ENCODE measurements at places on chromosomes 3 and 15. TPM values are rescaled to one million over a fixed set of nuclear protein-coding genes. Genes with fewer than 3 reads are reported as not detected.

DNA sequence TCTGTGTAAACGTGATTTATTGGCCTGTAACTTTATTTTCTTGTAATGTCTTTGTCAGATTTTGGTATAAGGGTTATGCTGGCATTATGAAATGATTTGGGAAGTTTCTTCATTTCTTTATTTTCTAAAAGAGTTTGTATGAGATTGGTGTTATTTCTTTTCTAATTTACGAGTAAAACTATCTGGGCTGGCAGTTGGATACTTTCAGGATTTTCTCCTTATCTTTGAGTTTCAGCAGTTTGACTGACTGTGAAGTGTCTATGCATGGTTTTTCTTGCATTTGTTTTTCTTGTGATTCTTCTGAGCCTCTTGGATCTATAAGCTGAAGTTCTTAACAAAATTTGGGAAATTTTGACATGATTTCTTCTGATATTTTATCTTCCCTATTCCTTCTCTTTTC, 18.1 kb downstream of the ADGRG7 start:
- no peak for DNase-seq

SLC6A11 gene
- total RNA-seq = not detected

DENND4A gene
- total RNA-seq = 24.4 TPM

- DNase-seq = no peak
Measured at GRCh38 chr3:110341047-110341446, 730.6 kb upstream of the NECTIN3 start.

GRCh38 chr15:89112341-89112971, 24.2 kb downstream of the ABHD2 start:
- peak; percentile 47 for DNase-seq

GRCh38 chr3:53881691-53882593, at the start of gene ACTR8:
ACTR8 (minus strand) TSS chr3:53882152; CDS start chr3:53882101, 51 bp downstream.
- DNase-seq = peak; percentile 73

DNA sequence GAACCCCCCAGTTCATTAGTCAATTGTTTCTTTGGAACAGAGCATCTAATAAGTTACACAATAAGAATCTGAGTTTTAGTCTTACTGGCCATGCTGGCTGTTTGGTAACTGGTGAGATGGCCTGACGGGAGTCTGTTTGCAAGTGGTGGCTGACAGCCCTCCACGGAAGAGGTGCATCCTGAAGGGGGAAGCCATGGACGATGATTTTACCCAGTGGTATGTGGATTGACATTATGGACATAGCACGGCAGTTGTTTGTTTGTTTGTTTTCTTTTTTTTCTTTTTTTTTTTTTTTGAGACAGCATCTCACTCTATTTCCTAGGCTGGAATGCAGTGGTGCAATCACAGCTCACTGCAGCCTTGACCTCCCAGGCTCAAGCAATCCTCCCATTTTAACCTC, 156.0 kb downstream of the RPLP1 start:
- DNase-seq = no peak

DNA sequence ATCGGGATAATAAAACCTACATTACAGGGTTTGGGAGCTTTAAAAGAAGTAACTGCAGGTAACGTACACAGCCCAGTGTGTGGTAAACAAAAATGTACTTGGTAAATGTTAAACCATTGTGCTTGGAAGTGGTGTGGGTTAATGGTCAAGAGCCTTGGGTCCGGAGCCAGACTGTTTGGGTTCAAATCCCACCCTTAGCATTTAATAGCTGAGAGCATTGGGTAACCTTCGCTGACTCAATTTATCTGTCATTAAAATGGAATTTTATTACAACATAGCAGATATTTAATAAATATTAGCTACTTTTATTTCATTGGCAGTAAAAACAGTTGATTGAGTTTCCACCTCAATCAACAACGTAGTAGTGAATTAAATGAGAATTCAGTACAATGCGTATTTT, 1.5 kb downstream of the FSTL1 start:
- no peak for DNase-seq

GRCh38 chr3:9552252-9552999, 1.2 kb downstream of the LHFPL4 start:
- DNase-seq = no peak

LRRC31 gene
- 0.42 TPM for total RNA-seq

DNA sequence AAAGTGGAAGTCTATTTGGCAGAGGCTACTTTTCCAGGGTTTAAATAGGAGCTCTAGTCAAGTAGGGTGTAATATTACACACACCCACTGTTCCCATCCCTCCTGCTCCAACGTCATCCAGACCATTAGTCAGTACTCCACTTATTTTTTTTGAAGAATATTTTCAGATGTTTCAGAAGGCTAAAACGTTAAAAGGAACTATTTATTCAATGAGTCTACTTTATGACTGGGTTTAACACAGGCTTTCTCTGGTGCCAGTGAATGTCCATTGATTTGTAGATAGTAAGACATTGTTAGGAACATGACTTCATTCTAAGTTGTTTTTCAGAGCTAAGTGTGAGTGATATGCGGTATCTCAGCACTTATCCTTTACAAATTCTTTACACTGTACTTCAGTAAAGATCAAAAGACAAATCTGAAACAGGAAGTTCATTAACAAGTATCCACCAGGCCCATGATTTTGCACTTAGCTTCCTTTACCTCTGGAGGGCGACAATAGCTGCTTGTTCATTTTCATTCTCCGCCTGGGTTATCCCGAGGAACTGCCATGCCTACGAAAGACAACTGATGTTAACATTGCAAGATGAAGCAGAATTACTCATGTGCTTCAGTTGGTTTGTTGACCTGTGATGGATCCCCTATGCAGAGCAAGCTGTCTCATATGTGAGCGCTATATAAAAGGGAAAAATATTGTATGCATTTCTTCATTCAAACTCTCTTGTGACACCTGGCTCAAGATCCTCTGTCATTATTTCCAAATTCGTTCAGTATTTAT, 158.7 kb downstream of the USP13 start:
- DNase-seq = no peak

SLC24A5 gene
- total RNA-seq = not detected

C3orf22 gene
- total RNA-seq = not detected

GRCh38 chr3:183244981-183245476, 8.0 kb upstream of the B3GNT5 start:
- no peak for DNase-seq

DNA sequence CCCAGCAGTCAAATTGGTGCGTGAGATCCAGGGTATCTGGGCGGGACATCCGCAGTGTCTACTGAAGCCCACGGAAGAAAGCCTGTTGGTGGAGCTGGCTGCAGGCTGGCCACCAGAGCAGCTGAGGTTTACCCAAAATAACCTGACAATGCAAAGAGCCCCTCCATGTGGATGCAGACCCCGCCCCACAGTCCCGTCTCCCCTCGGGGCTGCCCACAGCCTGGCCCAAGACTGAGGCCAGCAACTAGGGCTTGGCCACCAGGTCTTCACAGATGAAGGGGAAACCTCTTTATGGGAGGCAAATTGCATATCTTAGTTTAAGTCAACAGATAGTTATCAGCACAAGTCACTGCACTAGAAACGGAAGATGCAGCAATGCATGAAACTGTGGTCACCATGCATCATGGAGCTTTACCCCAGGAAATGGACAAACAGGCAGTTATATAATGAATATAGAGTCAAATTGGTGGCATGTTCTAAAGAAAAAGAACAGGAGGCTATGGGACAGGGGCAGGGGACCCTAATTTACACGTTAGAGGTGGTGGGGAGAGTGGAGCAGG, 86.3 kb downstream of the ARNT2 start:
- no peak for DNase-seq

CD200 gene
- 0.27 TPM for total RNA-seq

GRM7 gene
- total RNA-seq = not detected

GRCh38 chr3:196662033-196662432, 22.5 kb downstream of the NRROS start:
- DNase-seq = no peak

BCL2A1 gene
- total RNA-seq = not detected

DNA sequence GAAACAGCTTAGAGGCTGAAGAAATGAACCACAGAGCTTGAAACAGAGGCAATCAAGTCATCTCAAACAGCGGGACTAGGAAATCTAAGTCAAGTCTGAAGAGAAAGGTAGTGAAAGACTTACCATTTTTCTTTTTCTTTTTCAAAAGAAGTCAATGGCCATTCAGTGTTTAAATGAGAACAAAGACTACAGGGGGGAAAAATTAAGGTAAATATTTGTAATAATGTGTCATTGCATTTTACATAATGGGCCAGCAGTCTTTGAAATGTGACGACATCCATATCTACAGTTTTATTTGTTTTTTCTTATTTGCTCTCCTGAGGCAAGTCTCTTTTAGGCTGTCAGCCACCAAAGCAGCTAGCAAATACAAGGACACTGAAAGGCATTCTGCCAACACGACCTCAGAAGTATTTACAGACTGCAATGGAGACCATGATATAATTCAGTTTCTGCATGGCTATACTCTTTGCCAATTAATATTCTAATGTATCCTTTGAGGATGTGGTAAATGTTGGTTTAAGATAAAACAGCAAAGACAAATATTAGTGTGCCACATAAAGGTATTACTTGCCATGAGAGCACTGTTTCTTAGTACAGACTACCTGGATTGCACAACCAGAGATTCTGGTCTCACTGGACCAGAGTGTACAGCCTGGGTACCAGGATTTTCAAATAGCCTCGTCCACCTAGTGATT, 307.0 kb upstream of the THBS1 start:
- no peak for DNase-seq

HYAL1 gene
- total RNA-seq = 3.6 TPM

DNA sequence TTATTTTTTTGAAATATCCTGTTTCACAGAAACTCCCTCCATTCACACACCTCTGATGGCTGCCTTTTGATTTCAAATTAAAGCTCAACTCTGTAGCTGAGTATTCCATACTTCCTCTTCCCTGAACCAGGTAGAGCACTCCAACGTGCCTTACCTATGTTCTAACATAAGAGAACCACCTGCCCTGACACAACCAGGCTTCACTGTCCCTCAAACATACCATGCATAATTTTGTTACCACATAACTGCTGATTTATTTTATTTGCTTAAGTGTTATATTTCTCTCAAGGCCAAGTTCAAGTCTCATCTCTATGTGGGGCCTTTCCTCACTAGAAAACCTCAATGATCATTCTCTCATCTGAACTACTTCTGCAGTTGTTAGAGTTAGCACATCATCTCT, 209.7 kb downstream of the P3H2 start:
- DNase-seq = no peak

- DNase-seq = no peak
Measured at GRCh38 chr3:46706771-46707582, 5.8 kb downstream of the TMIE start.

DNA sequence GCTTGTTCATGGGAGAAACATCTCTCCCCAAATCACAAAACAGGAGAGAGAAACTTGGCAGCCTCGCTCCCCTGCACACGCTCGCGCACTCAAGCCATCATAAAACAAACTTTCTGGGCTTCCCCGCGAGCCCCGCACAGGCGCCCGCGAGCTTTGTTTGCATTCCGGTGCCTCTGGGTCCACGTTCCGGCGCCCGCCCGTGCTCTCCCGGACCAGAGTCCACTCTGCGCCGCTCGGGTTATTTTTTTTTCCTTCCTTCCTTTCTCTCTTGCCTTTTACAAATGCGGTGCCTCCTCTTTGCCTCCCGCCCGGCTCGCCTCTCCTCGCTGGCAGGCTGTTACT, 363 bp downstream of the MAGI1 start:
- DNase-seq = no peak

GRCh38 chr3:129231331-129232119, 17.9 kb upstream of the COPG1 start:
- DNase-seq = no peak

- no peak for DNase-seq
Measured at GRCh38 chr3:131807822-131808221, 227.0 kb downstream of the CPNE4 start.

DNA sequence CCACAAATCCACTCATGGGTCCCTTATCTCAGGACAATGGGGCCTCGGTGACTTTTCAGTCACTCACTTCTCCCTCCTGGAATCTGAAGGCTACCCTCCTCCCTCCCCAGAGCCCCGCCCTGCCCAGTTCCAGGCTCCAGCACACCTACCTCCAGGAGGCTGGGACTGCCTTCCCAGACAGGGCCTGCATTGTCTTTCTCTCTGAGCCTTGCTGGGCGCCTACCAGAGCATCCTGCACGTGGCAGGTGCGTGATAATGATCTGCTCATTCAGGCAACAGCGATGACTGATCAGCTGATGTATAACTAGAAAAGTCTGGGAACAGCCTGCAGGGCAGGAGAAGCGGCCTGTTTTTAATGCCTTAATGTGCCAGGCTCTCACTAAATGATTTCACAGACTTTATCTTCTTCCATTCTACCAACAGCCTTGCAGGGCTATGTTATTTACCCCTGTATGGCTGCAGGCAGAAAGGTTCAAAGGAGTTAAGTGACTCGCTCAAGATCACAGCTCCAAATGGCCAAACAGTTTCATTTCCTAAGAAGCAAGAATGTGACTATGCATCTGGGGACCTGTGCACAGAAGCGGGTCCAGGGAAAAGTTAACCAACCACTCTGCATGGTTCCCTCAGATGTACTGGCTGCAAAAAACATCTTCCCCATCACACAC, 6.3 kb downstream of the ADAMTS17 start:
- no peak for DNase-seq

DNA sequence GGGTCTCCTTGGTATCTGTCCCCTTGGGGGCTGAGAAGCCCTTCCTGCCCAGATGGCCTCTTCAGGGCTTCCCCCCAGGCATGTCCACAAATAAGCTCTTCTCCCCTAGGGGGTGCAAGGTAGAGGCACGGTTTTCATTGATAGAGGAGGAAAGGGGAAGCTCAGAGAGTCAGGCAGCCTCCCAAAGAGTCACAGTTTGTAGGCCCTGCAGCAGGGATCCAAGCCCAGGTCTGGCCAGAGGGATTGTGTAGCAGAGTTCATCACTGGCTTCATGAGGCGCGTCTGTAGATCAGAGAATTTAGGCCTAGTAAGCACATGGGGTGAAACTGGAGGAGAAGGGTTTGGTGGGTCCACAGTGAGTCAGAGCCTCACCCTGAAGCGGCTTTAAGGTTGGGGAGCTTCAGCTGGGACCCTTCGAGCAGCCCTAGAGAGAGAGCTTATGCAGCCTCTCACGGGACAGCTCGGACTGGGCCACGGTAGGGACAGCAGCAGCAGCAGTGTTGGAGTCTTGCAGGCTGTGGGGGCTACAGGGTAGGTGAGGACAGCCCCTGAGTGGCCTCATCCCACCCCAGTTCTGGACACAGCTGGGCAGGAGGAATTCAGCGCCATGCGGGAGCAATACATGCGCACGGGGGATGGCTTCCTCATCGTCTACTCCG, 37.5 kb upstream of the ESYT3 start:
- DNase-seq = no peak

- no peak for DNase-seq
Measured at GRCh38 chr3:94373456-94373855, 310.6 kb downstream of the NSUN3 start.
